Cardiac muscle cell (in vitro differentiated cells and primary cell): ENCODE measurements at places on chromosomes 11 and 22.

- DNase-seq: no peak
Measured at GRCh38 chr11:45901626-45902025, 5.4 kb downstream of the FREY1 start.

DNA sequence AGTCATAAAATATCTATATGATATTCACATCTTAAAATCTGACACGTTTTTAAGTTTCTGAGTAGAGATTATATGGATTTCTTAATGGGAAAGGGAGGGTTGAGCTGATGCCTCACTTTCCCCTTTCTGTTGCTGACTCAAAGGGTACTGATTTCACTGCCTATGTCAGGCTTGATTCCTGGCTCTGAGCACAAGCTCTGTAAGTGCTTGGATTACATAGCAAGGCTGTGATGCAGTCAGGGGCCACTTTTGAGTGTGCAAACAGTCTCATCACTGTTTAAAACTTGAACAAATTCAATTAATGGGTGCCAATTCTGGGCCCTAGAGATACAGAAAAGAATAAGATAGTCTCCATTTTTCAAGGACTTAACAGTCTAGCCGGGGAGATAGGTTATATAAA lies 14.4 kb downstream of the ATXN10 start:
- no peak for DNase-seq

DNA sequence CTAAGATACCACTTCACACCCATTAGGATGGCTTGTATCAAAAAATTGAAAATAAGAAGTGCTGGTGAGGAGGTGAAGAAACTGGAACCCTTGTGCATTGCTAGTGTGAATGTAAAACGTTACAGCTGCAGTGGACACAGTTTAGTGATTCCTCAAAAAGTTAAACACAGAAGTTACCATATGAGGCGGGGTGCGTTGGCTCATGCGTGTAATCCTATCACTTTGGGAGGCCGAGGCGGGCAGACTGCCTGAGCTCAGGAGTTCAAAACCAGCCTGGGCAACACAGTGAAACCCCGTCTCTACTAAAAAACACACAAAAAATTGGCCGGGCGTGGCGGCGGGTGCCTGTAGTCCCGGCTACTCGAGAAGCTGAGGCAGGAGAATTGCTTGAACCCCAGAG lies 43.5 kb downstream of the SGSM3 start:
- no peak for DNase-seq

DNA sequence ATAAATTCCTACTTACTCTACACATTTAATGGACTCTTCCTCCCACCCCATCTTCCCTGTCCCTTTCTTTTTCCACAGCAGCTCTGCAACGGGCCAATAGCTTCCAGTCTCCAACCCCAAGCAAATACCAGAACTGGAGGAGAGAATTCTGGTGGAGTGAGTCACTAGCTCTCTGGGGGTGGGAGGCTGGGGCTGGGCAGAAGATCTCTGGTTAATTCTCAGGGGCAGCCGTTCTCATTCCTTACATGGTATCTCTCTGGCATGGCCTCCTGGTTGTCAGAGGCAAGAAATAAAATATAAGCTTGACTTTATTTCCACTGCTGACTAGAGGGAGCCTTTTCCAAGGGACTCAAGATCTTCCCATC lies 90.4 kb upstream of the PARVA start:
- DNase-seq: no peak
